ENCODE measurements at places on chromosomes 13 and 19.

DNA sequence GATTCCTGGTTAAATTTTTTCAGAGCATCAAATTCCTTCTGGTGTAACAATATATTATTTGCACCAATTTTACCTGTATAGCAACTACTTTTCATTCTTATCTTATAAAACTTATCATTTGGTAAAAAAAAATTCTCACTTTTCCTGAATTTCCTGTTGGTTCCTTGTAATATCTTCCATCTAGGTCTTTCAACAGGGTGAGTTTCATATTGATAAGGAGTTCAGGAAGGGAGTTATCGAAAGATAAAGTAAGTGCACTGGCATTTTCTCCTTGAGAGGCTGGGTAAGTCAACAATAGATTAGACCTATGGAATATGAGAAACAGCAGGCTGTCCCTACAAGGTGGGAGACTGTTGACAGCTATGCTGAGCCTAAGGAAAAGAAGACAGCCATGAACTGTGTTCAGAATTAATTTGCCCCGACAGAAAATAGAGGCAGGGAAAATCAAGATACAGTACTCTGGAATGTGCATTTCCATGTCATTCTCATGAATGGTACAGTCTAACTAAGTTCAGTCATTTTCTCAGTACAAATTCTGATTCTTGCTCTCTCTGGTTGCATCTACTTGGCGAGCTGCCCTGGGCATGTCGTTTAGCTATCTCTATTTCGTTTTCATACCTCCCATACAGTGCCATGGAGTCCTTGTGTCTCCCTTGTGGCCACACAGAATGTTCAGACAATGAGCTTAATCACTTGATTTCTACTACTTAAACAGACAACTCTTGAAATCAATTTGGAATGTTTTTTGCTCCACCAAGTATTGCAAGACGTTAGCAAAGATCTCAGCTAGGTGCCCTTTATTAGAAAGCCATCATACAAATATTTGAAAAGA, 9.9 kb downstream of the IGFL1 start:
- DNase-seq = no peak

GRCh38 chr13:41637586-41637985, 180.2 kb downstream of the RGCC start:
- DNase-seq = no peak

- DNase-seq = no peak
These were observed 69.8 kb downstream of the KCNRG start for GRCh38 chr13:50085063-50085462.

DNA sequence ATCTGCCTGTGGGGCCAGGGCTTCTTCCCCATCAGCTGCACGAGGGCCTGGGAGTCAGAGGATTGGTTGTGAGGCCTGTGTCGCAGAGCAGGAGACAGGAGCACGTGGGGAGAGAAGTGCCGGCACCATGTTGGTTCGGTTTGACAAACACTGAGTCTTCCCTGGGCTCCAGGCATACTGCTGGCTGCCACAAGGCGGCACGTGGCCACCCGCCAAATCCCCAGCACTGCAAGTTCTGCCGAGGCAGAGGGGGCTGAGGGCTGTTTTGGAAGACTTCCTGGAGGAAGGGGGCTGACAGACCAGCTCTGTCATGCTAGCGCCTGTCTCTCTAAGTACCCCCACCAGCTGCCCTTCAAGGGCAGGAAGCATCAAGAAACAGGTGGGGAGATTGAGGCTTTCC, 9.5 kb downstream of the SHANK1 start:
- DNase-seq = no peak

- no peak for DNase-seq
These were observed 207.3 kb downstream of the TEX29 start for GRCh38 chr13:111527614-111528229.

DNA sequence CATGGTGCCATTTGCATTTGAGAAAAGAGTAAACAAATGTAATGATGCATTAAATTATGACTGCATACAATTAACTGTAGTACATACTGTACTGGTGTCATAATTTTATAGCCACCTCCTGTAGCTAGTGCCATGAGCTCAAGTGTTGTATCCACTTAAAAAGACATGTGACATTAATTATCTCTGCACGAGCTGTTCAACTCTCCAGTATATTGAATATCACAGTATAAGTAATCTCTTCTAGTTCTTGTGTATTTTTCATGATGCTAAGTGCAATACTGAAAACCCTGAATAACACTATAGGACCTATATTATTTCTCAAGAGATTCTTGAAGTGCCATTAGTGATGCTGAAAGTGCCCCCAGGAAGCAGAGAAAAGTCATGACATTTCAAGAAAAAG, 387.3 kb downstream of the PCDH17 start:
- DNase-seq = peak; percentile 58

DNA sequence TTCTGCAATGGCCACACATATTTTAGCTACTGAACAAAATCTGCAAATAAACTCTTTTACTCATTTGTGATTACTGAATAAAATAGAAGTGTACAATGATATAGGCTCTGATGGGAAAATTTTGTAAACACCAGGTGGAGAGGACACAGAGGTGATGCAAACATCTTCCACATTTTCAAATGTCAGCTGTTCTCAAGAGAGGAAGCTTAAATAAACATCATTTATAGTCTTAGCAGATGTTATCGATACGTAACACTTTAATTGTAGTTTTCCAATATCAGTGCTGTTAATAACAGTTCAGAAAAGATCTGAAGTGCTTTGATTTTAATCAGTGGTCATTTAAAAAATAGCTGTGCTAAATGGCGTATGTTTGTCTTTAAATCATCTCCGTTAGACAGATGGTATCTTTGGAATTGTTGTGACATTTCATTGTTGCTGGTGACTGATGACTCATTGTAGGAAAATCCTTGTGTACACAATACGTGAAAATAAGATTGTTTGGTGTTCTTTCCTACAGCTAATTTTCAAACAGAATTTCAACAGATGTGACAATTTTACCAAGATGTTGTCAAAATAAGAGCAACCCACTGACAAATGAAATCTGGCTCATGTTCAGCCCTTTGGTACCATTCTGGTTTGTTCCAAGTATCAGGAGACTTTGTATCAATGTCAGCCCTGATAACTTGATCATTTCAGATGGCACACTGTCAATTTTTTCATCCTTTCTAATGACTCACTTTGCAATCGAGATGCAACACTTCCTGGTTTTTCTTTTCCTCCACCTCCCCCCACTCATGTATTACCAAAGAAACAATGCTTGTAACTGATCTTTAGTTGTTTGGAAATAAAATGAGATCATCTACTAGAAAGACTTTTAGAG, 516.0 kb downstream of the DCT start:
- peak; percentile 79 for DNase-seq

DNA sequence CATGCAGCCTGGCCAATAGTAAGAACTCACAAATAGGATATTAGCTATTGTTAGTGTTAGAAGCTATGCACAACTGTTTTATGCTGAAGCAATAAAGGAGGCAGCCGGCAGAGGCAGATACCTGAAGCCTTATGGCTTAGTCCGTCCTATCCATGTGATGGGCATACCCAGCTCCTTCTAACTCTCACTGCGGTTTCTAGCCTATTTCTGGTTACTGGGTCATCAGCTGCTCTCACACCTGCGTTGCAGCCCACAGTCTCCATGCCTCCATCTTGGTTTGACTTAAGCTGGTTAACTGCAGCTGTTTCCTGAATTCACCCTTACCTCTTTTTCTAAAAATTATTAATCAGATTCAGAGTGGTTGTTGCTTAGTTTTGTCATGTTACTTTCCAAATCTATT, 40.5 kb upstream of the CNMD start:
- DNase-seq = no peak

- DNase-seq = no peak
These were observed 54.5 kb downstream of the GPR180 start for GRCh38 chr13:94656176-94656575.

DNA sequence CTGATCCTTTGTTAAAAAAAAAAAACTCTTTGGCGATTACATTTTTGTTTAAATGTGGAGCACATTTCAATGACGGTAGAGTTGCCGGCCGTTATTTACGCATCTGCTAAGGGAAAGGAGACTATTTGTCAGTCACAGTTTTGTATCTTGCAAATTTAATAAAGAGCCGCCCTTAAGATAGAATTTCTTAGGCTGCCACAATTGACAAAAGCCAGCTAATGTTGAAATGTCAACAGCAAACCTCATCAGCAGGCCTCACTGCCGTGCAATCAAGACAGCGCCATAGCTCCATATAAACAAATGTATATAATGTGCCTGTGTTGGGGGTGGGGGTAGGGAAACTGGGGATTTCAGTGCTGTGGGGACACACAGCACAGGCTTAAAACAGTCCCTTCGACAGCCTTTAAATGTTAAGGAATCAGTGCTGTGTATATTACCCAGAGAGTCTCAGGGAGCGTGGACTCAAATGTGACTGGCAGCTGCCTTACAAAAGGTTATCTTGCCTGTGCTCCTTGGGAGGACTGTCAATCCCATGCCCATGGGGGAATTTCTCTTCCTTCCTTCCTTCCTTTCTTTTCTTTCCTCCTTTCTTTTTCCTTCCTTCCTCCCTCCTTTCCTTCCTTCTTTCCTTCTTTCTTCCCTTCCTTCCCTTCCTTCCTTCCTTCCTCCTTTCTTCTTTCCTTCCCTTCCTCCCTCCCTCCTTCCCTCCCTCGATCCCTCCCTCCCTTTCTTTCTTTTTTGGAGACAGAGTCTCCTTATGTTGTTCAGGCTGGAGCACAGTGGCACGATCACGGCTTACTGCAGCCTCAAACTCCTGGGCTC, 108.0 kb downstream of the URI1 start:
- no peak for DNase-seq

- no peak for DNase-seq
These were observed 82.8 kb upstream of the KLHL1 start for GRCh38 chr13:70191034-70191433.

DNA sequence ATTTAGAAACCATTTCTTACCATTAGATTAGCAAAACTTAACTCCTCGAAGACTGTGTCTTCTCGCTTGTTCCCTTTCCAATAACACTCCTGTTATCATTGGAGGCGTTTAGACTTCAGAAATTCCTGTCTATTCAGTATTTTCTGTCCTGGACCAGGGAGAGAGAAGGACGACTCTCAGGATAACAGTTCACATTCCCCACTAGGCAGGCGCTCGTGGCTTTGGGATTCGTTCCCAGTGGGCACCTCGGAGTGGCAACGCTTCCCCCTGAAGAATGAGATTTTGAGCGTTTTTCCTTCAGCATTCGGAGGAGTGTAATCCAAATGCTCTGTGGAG, 429 bp upstream of the ZNF225 start:
- DNase-seq = no peak

- DNase-seq = no peak
These were observed 2823.7 kb upstream of the PCDH20 start for GRCh38 chr13:64239372-64239771.

GRCh38 chr13:105220063-105220462, 1315.4 kb downstream of the EFNB2 start:
- DNase-seq = no peak

- DNase-seq = no peak
These were observed 492 bp downstream of the TMEM147 start for GRCh38 chr19:35545855-35546381.

- DNase-seq = no peak
These were observed 5.7 kb downstream of the ADPRHL1 start for GRCh38 chr13:113447596-113447995.

DNA sequence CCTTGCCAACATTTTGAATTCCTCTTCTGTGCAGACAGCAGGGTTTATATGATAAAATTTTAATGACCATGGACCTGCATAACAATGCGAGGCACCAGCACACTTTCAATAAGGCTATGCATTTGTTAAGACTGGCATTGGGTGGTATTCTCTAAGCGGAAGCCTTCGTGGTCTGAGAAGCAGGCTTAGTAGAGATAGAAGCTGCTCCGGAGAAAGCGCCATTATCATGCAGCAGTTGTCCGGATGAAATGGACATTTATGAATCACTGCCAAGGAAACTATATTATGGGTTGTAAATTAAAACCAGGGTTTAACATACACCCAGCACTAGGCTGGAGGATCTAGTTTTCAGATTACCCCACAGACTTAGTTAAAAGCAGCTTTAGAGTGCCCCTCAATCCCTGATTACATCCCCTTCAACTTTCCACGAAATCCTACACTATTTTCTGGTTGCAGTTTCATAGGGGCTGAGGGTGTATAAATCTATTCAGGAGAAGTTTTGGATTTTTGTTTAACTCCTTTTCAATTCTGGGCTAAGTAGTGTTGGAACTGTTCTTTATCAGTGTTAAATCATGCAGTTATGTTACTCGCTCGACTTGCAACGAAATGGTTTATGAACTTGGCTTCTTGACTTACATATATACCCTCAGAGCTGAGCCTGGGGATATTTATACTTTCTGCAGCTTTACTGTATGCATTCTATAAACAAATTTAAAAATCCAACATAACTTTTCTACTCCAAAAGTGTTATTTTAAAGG, 193.3 kb downstream of the PCDH9 start:
- DNase-seq = no peak

DNA sequence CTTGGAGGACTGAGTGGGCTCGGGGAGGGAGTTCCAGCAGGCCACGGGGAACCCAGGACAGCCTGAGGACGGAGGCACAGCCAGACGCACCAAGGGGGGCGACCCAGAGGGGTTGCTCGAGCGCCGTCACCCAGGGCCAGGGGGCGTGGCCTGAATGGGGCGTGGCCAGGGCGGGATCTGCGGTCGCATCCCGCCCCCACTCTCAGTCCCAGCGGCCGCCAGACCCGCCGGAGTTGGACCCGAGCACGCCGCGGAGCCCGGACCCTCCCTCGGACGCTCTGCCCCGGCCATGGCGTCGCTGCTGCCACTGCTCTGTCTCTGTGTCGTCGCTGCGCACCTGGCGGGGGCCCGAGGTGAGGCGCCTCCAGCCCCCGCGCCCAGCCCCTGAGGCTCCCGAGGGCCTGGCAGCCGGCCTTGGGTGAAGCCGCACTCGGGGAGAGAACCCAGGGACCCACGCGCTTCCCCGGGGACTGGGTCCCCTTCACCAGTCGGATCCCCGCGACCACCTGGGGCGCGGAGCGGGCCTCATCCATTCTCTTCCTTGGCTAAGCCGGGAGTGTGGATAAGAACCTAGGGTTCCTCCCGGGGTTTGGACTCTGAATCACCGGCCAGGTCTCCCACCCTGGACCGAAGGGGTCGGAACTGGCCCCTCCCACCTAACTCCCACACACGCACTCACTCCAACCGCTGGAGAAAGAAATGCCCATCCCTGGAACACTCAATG, at the start of gene CILP2:
TSS of gene CILP2 (plus strand) at position 205 of the 724 bp plus-strand sequence. CDS start at position 290, 85 bp downstream.
- DNase-seq = no peak

DNA sequence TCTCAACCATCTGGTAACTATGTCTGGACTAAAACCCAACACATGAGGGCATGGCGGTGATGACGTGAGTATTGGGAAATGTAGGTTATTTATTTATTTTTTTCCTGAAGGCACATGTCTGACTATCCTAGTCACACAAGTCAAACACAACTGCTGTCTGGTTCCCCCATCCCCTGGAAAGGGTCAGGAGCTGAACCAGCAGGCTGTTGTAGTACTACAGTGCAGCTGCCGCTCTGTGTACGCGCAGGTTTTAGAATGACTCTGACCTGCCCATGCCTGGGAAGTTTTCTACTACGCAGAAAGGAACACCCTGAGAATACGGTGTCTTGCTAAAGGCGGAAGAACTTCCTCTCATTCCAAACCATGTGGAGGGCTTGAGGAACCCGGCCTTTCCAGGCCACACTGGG, 1.2 kb downstream of the SLC7A1 start:
- peak; percentile 35 for DNase-seq

Data from DMS153 (cell line).